HTR-8/SVneo (cell line): ENCODE measurements at places on chromosomes 2 and 18.

GRCh38 chr2:191657977-191658376, 20.0 kb upstream of the NABP1 start:
- no peak for DNase-seq

- DNase-seq = no peak
Measured at GRCh38 chr2:25756536-25756935, 83.2 kb upstream of the DTNB start.

DNA sequence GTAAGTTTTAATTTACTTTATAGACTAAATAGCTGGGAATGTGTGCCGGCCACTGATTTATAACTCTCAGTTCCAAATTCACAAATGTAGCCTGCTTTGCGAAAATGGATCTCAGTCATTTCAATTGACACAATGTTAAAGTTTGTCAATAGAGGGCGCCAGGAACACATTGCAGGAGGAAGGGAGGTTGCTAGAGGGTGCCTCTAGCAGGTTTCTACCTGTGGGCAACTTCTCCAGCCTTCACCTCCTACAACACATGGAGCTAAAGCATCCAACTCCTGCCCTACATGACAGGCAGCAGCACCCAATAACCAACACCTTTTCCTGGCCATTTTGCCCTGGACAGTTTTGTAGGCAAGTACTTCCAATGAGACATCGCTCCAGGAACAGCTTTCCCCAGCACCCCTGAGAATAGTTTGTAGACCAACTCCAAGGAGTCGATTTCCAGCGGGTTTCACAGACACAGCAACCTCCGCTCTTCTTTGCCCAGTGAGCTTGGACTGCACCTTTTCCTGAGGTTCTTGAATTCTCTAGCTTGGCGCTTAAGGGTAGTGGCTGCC, 784.8 kb upstream of the CDH2 start:
- peak; percentile 8 for DNase-seq

GRCh38 chr2:159635006-159635789, 18.9 kb upstream of the BAZ2B start:
- DNase-seq = no peak

DNA sequence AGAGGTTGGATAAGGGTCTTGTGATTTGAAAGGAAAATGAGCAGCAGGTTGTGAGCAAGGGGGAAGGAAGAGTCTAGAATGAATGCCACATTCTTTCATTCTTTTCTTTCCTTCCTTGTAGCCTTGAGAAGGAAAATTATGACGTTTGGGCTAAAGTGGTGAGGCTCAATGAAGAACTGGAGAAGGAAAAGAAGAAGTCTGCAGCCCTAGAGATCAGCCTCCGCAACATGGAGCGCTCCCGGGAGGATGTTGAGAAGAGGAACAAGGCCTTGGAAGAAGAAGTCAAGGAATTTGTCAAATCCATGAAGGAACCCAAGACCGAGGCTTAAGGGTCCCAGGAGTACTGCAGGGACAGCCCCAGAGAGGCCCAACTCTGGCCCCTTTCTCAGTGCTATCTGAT, 45.3 kb downstream of the BMP10 start:
- DNase-seq = no peak
